ENCODE measurements at places on chromosomes 5 and 9. TPM values are rescaled to one million over a fixed set of nuclear protein-coding genes. Genes with fewer than 3 reads are reported as not detected.

GRCh38 chr9:76658510-76659231, 105.6 kb upstream of the PCA3 start:
- no peak overlapping the region for H3K27ac ChIP-seq
- H3K4me3 ChIP-seq, result no peak overlapping the region
- peaks cover 50% of the 10 kb centered on the region for H3K4me1 ChIP-seq
- no peak for DNase-seq
- no peaks in the 10 kb centered on the region for H3K27me3 ChIP-seq

DNA sequence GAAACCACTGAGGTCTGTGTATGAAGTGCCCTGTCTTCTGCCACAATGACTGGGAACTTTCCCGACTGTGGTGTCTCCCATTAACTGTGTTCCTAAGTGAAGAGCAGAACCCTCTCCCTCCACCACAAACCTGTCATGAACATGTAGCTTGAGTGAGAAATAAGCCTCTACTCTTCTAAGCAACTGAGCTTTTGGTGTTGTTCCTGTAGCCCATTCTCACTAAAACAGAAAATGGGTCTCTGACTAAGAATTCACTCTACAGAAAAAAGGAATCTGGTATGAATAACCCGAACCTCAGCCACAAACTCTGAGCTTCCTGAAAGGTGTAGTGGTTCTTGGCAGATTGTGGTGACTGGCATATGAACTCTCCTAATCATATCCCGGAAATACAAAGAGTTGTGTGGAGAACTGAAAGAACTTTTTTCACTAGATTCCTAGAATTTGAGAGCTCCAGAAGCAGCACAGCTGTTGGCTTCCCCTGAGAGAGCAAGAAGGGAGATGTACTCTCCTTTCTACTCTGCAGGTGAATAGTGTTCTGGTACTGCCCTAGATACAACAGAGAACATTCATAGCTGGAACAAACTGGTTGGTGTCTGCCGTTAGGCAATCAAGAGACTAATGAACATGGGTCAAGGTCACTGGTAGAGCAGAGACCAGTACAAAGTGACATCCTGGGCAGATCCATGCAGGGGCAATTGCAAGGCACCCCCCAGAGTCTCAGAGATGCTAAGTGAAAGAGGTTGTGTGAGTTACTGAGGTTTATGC, 283.8 kb downstream of the PDE4D start:
- H3K4me3 ChIP-seq, result no peak overlapping the region
- H3K36me3 ChIP-seq, result no peaks in the 10 kb centered on the region
- H3K27ac ChIP-seq, result no peak overlapping the region
- H3K4me1 ChIP-seq, result peaks cover 14% of the 10 kb centered on the region
- DNase-seq, result no peak

DNA sequence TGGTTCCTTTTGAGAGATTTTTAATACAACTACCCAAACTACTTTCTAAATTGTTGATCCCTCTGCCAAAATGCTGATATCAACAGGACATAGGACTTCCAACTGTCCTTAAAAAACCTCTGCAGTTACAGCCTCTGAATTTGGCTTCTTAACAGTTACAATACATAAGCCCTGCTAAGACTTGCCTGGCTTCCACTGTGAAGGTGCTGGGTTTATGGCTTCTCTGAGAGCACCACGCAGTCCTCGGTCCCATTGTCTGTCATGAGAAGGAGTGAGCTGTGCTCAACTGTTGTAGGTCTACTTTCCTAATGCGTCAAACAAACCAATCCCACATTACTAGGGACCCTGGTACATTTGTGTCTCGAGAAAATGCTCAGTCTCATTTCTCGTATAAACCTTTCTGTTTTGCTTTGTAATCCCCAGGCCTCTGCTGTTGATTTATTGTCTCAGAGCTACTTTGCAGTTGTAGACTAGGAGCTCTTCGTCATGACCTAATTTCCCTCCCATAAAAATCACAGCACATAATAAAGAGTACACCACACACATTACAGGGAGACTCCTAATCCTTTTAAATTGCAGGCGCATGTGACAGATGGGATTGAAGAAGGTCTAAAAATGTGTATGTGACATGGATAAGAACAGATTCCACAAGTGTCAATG, 274.9 kb downstream of the NR3C1 start:
- DNase-seq, result no peak
- peaks cover 3% of the 10 kb centered on the region for H3K4me1 ChIP-seq
- no peaks in the 10 kb centered on the region for H3K27me3 ChIP-seq
- H3K27ac ChIP-seq, result no peak overlapping the region

DNA sequence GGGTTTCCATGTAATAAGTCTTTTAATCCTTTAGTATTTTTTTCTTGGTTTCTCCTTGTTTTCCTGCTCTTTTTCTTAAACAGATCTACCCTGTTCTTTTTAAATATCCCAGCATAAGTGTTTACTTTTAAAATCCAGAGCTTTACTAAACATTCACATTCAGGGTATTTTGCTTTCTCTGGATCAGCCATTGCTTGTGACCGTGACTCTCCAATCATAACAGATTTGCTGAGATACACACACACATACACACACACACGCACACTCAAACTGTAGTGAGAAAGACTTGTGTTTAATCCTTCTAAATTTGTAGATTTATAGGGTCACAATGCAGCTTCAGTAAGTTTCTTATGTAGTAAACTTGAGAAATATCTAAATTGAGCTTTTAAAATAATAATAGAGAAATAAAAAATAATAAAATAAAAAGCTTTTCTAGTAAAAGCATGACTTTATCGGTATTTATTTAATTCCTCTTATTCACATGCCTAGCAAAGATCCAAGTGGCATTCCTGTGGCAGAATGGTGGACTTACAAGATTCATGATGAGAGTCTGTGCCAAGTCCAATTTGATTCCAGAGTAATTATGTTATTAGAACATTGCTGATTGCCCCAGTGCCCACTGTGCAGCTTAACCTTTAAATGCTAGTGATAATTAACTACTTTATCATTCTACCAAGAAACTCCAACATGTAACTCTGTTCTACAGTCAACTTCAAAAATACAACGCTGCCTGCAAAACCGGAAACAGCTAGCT, 129.0 kb downstream of the TLE4 start:
- H3K27ac ChIP-seq, result no peak overlapping the region
- no peak for DNase-seq
- H3K4me1 ChIP-seq, result peaks cover 14% of the 10 kb centered on the region
- H3K27me3 ChIP-seq, result no peaks in the 10 kb centered on the region
- peaks cover 19% of the 10 kb centered on the region for H3K36me3 ChIP-seq
- no peak overlapping the region for H3K4me3 ChIP-seq

GRCh38 chr9:131759017-131759647, 19.3 kb upstream of the RAPGEF1 start:
- no peaks in the 10 kb centered on the region for H3K36me3 ChIP-seq
- H3K27me3 ChIP-seq, result peaks cover 13% of the 10 kb centered on the region
- DNase-seq, result no peak
- H3K4me3 ChIP-seq, result no peak overlapping the region
- peaks cover 14% of the 10 kb centered on the region for H3K4me1 ChIP-seq
- no peak overlapping the region for H3K27ac ChIP-seq

GRCh38 chr5:98453296-98453695, 320.2 kb upstream of the RGMB start:
- H3K36me3 ChIP-seq, result no peaks in the 10 kb centered on the region
- no peak overlapping the region for H3K4me3 ChIP-seq
- no peak overlapping the region for H3K27ac ChIP-seq
- H3K27me3 ChIP-seq, result no peaks in the 10 kb centered on the region
- H3K4me1 ChIP-seq, result no peaks in the 10 kb centered on the region

- H3K4me1 ChIP-seq, result peaks cover 36% of the 10 kb centered on the region
- DNase-seq, result no peak
- H3K27ac ChIP-seq, result peak overlapping the region; percentile 96
- no peaks in the 10 kb centered on the region for H3K27me3 ChIP-seq
These were observed 384 bp upstream of the DMXL1 start for GRCh38 chr5:119070578-119070827.

GRCh38 chr5:40378396-40379177, 301.1 kb upstream of the PTGER4 start:
- H3K4me1 ChIP-seq, result peaks cover 43% of the 10 kb centered on the region
- no peak for DNase-seq
- peak overlapping the region; percentile 78 for H3K27ac ChIP-seq
- no peaks in the 10 kb centered on the region for H3K27me3 ChIP-seq
- peaks cover 17% of the 10 kb centered on the region for H3K36me3 ChIP-seq

- no peak overlapping the region for H3K4me3 ChIP-seq
- no peak for DNase-seq
- no peak overlapping the region for H3K27ac ChIP-seq
- no peaks in the 10 kb centered on the region for H3K4me1 ChIP-seq
These were observed 64.5 kb upstream of the SLC30A5 start for GRCh38 chr5:69029292-69029691.

DNA sequence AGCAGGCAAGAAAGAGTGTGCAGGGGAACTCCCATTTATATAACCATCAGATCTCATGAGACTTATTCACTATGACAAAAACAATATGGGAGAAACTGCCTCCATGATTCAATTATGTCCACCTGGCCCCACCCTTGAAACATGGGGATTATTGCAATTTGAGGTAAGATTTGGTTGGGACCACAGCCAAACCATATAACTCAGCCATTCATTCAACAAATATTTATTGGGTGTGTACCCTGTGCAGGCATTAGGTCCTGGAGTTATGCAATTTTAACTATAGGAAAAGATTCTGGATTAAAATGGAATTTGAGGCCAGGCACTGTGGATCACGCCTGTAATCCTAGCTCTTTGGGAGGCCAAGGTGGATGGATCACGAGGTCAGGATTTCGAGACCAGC, 124.2 kb upstream of the GAS1 start:
- no peak overlapping the region for H3K27ac ChIP-seq
- H3K27me3 ChIP-seq, result no peaks in the 10 kb centered on the region
- no peak overlapping the region for H3K4me3 ChIP-seq
- H3K4me1 ChIP-seq, result no peaks in the 10 kb centered on the region

DNA sequence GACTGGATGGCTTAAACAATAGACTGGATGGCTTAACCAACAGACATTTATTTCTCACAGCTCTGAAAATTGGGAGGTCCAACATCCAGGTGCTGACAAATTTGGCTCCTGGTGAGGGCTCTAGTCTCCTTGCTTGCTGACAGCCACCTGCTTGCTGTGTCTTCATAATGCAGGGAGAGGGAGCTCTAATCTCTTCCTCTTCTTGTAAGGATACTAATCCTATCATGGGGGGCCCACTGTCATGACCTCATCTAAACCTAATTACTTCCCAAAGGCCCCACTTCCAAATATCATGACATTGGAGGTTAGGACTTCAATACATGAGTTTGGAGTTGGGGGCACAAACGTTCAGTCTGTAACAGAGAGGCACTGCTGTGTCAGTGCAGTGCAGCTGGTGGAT, 26.4 kb downstream of the FOXD1 start:
- H3K27me3 ChIP-seq, result peaks cover 68% of the 10 kb centered on the region
- no peak overlapping the region for H3K4me3 ChIP-seq
- no peak overlapping the region for H3K27ac ChIP-seq

GRCh38 chr9:75084081-75084672, 3.8 kb downstream of the NMRK1 start:
- H3K27ac ChIP-seq, result no peak overlapping the region
- H3K4me1 ChIP-seq, result peaks cover 50% of the 10 kb centered on the region
- peaks cover 62% of the 10 kb centered on the region for H3K36me3 ChIP-seq
- no peak overlapping the region for H3K4me3 ChIP-seq
- no peak for DNase-seq

GRCh38 chr9:130670644-130671043, 6.2 kb downstream of the PRDM12 start:
- no peak for DNase-seq
- H3K36me3 ChIP-seq, result no peaks in the 10 kb centered on the region
- no peak overlapping the region for H3K4me3 ChIP-seq
- H3K27ac ChIP-seq, result no peak overlapping the region
- peaks cover 3% of the 10 kb centered on the region for H3K4me1 ChIP-seq

GRCh38 chr5:53985796-53986195, 324.6 kb downstream of the ARL15 start:
- no peak for DNase-seq
- no peaks in the 10 kb centered on the region for H3K36me3 ChIP-seq
- no peak overlapping the region for H3K27ac ChIP-seq

GRCh38 chr5:90558344-90559192, at the start of gene ADGRV1:
TSS of gene ADGRV1 (plus strand) at chr5:90558797. CDS start at chr5:90558896, 99 bp downstream.
- H3K4me3 ChIP-seq, result peak within 1 kb of the TSS; percentile 6
- DNase-seq, result no peak
- no peak within 1 kb of the TSS for H3K27ac ChIP-seq
- H3K4me1 ChIP-seq, result peaks cover 5% of the 10 kb centered on the region

DNA sequence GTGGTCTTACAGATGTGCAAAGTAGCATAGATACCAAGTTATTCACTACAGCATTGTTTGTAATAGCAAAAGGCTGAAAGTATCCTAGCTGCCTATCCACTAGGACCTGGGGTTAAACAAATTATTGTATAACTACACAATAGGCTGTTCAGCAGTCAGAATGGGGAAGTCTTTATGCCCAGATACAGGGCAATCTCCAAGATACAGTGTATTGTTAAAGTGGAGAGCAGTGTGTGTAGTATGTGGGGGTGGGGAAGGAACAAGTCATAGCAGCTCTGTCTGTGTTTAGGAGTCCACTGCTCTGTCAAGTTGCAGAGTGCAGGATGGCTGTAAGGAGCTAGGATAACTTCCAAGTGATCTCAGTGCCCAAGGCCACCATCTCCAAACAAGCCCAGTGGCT, 5.5 kb downstream of the PCYOX1L start:
- H3K4me1 ChIP-seq, result peaks cover 36% of the 10 kb centered on the region
- DNase-seq, result no peak
- no peak overlapping the region for H3K4me3 ChIP-seq
- H3K27ac ChIP-seq, result no peak overlapping the region
- H3K27me3 ChIP-seq, result no peaks in the 10 kb centered on the region

- no peak overlapping the region for H3K27ac ChIP-seq
- no peaks in the 10 kb centered on the region for H3K36me3 ChIP-seq
- H3K4me1 ChIP-seq, result peaks cover 9% of the 10 kb centered on the region
- no peak overlapping the region for H3K4me3 ChIP-seq
These were observed 229.8 kb downstream of the FANCC start for GRCh38 chr9:95087659-95088242.

DNA sequence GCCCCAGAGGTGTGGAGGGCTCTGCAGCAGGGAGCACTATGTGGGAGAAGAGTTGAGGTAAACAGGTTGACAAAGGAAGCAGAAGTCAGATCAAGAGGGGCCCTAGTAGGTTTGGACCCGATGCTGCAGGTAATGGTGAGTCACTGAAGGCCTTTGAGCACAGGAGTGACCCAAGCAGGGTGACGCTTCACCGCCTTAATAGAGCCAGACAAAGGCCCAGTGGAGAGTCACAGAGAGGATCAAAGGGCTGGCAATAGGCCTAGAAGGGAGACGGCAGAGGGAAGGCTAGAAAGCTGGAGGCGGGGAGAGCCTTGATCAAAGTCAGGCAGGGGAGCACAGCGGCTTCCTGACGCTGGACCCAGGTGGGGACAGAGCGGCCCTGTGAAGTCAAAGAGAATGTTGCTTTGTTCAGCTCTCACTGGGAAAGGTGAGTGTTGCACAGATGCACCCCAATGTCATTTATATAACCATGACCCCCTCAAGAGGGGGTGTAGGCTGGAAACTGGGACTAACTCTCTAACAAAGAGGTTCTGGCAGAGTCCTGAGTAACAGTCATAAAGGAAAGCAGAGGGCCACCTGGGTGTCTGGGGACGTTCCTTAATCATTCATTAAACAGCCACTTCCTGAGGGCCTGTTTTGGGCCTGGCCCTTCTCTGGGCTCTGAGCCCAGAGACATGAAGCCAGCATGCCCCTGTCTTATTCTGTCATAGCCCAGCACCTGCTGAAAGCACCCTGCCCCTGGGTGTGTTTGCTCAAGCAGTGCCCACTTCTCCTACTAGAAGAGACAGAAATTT, 9.8 kb upstream of the CPLX2 start:
- no peaks in the 10 kb centered on the region for H3K36me3 ChIP-seq
- no peak overlapping the region for H3K4me3 ChIP-seq
- no peaks in the 10 kb centered on the region for H3K4me1 ChIP-seq
- H3K27me3 ChIP-seq, result peaks cover 7% of the 10 kb centered on the region
- DNase-seq, result no peak
- H3K27ac ChIP-seq, result no peak overlapping the region

CNTRL gene
- 86.9 TPM for total RNA-seq

CDC20B gene
- total RNA-seq, result 0.13 TPM

LYRM7 gene
- 9.8 TPM for total RNA-seq

RASEF gene
- not detected for total RNA-seq

TMEM174 gene
- total RNA-seq, result not detected

SPATA24 gene
- 9.5 TPM for total RNA-seq
